ENCODE measurements at places on chromosomes 4 and X.

DNA sequence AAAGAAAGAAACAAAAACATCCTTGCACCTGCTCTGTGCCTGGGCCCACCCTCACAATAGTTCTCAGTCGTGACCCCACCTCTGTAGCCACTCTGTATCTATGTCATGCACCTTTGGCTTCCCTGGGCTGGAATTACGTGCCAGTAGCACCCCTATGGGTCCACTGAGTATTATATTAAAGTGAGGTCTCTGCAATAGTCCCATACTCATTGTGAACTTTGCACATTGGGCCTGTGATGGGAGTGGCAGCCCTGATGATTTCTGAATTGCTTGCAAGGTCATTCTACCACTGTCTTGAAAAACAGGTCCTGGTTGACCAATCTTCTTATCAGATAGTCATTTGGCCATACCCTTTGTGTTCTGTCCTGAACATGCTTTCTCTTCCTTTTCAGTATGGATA is 1012.1 kb downstream of the RAB28 start:
- DNase-seq = no peak

DNA sequence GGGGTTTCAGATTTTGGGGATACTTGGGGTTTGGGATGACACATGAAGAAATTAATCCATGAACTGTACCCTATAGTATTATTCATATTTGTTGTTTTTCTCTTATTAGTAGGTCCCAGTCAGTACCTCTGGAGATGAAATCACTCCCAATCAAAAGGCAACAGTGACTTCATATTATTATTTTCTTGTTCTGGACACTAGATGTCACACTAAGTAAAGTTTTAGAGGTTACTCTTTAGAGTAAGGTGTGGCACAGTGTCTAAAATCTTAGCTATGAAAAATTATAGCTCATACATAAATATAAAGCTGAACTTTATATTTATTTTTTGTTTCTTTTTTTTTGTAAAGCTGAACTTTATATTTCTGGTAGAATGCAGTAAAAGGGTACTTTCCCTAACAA is 35.1 kb downstream of the FAM114A1 start:
- DNase-seq = no peak

GRCh38 chr4:182968917-182969650 is 51.9 kb upstream of the DCTD start:
- DNase-seq = no peak

- no peak for DNase-seq
These were observed 643.8 kb downstream of the FAT4 start for GRCh38 chr4:125958519-125958918.

DNA sequence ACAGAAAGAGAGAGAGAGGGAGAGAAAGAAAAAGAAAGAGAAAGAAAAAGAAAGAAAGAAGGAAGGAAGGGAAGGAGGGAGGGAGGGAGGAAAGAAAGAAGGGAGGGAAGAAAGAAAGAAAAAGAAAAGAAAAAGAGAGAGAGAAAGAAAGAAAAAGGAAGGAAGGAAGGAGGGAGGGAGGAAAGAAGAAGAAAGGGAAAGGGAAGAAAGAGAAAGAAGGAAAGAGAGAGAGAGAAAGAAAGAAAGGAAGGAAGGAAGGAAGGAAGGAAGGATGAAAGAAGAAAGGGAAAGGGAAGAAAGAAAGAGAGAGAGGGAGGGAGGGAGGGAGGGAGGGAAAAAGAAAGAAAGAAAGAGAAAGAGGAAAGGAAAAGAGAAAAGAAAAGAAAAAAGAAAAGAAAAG is 10.8 kb downstream of the OPHN1 start:
- no peak for DNase-seq

GRCh38 chr4:185307136-185307950 is 88.4 kb downstream of the LRP2BP start:
- DNase-seq = no peak

GRCh38 chrX:46279214-46279924 is 265.9 kb downstream of the ZNF674 start:
- no peak for DNase-seq

- no peak for DNase-seq
These were observed 364.0 kb upstream of the SPANXN4 start for GRCh38 chrX:142661696-142662095.

DNA sequence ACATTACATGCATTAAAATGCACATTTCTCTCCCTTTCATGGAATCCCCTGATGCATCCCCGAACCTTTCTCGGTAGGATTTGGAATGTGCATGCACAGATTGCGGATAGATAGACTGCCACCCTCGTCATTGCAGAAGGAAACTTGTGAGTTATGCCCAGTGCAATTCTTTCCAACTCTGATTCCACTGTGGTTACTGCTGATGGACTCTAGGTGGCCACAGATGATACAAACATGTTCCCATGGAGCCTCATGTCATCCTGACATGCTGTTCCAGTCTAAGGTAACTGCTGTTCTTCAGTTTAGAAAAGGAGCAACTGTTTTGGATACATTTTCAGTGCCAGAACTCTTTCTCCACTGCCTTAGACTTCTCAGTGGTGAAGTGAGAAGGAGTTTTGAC is 9.1 kb upstream of the VCX3B start:
- DNase-seq = no peak

DNA sequence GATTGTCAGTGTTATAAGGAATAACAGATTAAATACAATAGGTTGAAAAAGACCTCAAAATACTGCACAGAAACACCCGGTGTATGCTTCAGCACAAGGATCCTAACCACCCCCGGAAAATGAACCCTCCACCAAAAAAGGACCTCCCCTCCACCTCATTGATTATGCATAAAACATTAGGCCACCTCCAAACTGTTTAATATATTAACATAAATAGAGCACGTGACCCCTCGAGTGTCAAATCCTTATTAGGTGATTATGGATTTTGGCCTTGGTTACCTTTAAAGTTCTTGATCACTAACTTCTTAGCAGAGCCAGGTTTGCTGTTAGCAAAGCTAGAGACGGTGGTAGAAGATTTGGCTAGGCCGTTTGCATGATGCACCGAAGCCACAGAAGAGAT is 958 bp downstream of the CUL4B start:
- no peak for DNase-seq

DNA sequence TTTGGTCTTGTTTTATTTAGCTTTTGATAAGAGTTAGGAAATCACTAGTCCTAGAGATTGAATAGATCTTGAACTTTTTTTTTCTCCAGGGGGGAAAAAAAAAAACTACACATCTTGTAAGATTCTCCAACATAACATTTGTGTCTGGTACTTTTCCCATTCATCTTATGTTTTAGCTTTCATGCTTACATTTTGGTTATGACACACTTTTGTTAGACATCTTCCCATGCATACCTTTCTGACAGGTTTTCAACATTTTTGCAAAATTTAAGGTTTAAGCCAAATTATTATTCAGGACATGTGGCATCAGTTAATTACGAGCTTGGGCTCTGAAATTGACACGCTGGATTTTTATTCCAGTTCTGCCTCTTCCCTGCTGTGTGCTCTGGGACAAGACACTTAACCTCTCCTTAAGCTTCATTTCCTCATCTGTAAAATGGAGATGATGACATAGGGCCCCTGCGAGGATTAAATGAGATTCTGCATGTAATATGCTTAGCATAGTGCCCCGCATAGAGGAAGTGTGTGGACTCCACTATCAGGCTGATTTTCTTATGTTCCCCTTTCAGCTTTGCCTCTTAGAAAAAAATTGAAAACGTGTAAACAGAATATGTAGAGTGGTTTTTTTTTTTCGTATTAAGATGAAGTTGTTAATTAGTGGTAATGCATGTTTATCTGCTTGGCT is 5.3 kb downstream of the KIT start:
- no peak for DNase-seq

Measured in activated CD4-positive, alpha-beta T cell treated with anti-CD3 and anti-CD28 coated beads, Interleukin-2, amount 50 U/mL, for 4 hours (primary cell).